Muscle of leg (tissue), 16 donors: ENCODE measurements at places on chromosomes 7 and 10. TPM values are rescaled to one million over a fixed set of nuclear protein-coding genes. Genes with fewer than 3 reads are reported as not detected.

The FXYD4 gene
- total RNA-seq: 0.44 TPM

The HOXA5 gene
- total RNA-seq: 9.4 TPM

The NUTM2D gene
- total RNA-seq: 5.7 TPM

The SFRP4 gene
- 55.4 TPM for total RNA-seq

The FRMD4A gene
- total RNA-seq: 29.1 TPM

GRCh38 chr7:65809259-65809981 is 63.5 kb upstream of the VKORC1L1 start:
- no peak for DNase-seq

GRCh38 chr10:10600004-10600403 is 417.7 kb upstream of the CELF2 start:
- no peak for DNase-seq

DNA sequence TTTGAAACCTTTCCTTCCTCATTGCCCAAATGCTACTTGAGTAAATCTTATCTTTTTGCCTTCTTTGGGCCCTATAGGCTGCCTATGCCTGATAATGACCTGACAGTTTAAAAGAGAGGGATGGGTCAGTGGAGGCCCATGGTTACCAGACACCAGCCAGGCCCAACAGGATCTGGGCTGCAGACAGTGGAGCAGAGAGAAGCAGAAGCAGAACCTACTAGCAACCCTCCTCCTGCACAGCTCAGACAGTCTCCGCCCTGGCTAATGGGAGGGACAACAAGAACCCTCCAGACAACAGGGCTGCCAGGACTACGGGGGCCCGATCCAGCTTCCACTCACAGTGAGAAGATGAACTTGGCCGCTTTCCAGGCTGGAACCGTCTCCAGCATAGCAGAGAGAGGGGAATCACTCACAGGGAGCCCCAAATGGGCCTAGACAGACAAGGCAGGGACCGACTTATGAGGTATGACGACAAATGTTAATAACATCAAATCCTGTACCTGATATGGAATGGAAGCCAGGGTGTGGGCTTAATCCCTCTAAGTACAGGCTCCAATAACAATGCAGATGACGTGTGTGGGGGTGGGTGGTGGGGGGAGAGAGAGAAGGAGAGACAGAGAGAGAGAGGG is 31.7 kb upstream of the DGKI start:
- peak; percentile 97 for DNase-seq

- DNase-seq: no peak
Observed at GRCh38 chr7:108557617-108558016, 11.9 kb downstream of the THAP5 start.

DNA sequence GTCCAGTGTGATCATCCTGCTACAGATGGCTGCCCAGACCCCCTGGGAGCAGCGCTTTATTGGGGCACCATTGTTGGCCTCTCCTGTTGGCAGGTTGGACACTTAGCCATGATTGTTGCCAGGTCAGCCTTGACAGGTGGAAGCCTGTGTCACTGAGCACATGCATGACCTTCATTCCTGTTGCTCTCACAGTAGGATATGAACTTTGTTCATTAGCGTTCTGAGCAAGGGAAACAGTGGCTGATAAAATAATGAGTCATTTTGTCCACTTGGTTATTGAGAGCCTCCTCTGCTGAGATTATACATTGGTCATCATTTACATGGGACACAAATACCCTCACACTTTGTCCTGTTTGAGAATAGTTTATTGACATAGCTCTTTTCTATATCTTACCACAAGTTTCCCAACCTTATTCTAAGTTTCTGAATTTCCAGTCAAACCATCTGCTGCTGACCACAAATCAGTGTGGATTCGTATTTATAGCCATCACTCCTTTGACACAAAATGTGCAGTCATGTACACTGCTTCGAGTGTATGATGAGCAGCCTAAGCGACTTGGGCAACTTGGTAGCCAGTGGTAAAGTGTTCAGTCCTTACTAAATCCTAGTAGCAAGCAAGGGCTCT is 102.6 kb downstream of the TPST1 start:
- no peak for DNase-seq

DNA sequence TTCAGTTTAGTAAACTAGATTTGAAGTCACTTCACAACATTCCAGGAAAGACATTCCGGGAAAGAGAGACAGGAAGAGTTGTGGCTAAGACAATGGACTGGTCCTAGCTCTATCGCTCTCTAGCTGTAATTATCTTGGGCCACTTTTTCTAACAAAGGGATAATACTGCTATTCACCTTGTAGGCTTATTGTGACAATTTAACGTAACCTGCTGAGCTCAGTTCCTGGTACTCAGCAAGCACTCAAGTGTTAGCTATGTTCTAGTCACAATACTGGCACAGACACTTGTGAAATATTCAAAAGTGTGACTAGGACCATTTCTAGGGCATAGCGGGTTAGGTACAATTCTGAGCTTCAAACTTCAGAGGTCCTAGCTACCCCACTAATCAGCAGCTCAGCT is 12.0 kb upstream of the NRCAM start:
- DNase-seq: no peak

- DNase-seq: no peak
Observed at GRCh38 chr7:25103773-25104172, 21.3 kb downstream of the CYCS start.

DNA sequence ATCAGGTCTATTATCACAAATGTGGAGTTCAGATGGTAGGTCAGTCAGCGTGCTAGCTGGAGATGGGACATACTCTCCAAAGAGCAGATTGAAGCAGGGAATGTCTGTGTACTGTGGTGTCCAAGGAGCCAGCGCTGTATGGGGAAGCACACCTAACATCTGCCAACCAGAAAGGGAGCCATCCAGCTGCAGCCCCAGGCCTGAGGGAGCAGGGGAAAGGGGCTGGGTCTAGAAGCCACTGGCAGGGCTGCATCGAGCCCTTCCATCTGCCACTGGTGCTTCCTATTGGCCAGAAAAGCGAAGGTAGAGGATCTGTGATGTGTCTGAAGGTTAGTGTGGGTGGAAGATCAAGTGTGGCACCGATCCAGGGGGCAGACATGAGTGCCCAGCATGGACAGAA is 8.0 kb upstream of the RAMP3 start:
- DNase-seq: no peak

DNA sequence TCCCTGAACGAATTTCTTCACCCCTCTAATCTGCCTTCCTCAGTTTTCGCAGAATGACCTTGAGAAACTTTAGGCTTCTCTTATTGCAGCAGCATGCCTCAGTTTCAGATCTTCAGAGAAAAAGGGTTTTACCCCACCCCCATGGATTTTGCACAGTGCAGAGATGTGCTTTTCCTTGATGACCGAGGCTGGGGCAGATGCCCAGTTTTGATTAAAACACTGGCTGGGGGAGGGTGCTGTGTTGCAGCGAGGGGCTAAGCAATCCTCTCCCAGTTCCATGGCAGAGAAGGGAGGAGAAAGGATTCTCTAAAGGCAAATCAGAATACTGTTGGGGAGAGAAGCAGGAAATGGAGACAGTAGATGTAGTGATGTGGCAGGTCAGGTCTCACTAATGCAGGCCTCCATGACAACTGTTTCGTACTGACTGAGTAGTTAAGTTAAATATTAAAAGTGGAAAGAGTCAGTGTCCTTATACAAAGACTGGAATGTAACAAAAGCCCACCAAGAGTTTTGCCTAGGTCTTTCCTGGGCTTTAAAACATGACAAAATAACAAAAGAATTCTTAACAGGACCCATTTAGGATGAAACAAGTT is 50.8 kb upstream of the PDZD8 start:
- DNase-seq: no peak

GRCh38 chr10:79488336-79488735 is 24.0 kb upstream of the EIF5AL1 start:
- peak; percentile 85 for DNase-seq

DNA sequence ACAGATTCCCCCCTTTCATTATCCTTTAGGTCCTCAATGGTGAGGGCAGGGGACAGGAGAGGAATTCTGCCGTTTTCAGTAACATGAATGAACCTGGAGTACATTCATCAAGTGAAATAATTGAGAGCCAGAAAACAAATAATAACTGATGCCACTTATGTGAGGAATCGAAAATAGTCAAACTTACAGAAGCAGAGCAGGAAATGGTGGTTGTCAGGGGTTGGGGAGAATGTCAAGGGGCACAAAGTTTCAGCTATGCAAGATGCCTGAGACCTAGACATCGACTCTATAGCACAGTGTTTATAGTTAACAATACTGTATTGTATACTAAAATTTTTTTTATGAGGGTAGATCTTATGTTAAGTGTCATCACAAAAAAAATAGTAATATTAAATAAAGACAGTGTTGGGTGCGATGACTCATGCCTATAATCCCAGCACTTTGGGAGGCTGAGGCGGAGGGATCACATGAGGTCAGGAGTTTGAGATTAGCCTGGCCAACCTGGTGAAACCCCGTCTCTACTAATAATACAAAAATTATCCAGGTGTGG is 1219.8 kb downstream of the GATA3 start:
- DNase-seq: no peak

DNA sequence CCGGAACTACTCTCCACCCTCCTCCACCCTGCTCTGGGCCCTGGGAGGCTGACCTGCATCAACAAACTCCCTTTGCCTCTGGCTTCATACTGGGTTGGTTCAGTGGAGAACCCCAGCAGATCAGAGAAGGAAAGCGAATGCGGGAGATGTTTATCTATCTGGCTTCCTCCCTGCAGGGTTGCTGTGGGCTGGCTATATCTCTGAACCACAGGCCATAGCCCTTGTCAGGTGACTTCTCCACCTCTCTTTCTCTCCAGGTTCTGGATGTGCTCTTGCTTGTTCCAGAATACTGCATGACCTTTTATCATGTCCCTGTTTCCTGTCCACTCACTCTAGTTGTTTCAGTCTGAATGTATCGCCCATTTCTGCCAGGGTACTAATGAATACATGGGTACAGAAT is 51.7 kb upstream of the IFRD1 start:
- DNase-seq: no peak

- DNase-seq: no peak
Observed at GRCh38 chr10:23037152-23037551, 58.2 kb upstream of the MSRB2 start.

- DNase-seq: no peak
Observed at GRCh38 chr7:107185716-107186115, 16.9 kb downstream of the HBP1 start.

DNA sequence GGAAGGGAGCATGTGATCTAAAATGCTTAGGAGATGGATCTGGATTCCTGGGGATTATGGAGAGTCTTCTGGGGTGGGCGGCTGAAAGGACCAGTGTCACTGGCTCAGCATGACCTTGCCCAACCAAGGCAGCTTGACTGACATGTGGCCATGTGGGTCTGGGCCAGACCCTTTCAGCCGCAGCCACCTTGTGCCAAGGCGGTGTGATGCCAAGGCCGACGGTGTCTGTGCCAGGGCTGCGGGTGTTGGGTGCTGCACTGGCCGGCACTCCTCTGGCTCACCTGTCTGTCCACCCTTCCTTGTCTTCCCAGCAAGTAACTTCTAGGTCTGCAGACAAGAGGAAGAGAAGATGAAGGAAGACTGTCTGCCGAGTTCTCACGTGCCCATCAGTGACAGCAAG is 8.8 kb downstream of the DEPP1 start:
- DNase-seq: no peak

DNA sequence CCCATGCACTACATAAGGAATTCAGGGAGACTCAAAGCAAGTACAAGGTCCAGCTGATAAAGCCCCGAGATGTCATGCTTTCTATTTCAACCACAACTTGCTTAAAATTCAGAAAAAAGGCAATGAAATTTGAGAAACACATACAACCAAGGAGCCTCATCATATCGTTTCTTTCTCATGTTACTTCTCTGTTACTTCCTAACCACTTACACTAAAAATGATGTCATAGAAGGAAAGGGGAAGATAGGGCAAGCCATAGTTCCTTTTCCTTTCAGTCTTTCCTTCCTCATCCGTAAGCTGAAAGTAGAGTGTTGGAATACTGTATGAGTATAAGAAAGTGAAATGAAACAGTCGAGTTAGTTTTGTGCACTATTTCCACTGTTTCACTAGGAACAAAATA is 27.9 kb upstream of the CDK14 start:
- DNase-seq: no peak

- no peak for DNase-seq
Observed at GRCh38 chr7:18018296-18019215, 9.1 kb downstream of the PRPS1L1 start.

DNA sequence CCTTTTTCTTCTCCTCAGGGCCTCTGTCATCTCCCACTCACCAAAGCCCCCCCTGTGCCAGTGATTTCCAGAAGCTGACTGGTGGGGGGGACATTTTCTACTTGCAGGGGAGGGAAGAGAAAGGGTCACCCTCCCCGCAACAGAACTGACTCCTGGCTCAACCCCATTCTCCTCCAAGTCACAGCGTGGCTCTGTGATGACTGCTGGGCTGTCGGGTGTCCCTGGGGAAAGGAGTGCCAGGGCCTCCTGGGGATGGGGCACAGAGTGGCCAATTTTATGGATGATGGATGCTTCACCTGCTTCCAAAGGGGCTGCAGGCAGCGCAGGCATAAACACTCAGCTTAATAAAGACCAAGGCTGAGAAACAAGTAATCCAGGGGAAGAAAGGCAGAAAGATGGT is 523.0 kb downstream of the PTPRN2 start:
- DNase-seq: no peak

DNA sequence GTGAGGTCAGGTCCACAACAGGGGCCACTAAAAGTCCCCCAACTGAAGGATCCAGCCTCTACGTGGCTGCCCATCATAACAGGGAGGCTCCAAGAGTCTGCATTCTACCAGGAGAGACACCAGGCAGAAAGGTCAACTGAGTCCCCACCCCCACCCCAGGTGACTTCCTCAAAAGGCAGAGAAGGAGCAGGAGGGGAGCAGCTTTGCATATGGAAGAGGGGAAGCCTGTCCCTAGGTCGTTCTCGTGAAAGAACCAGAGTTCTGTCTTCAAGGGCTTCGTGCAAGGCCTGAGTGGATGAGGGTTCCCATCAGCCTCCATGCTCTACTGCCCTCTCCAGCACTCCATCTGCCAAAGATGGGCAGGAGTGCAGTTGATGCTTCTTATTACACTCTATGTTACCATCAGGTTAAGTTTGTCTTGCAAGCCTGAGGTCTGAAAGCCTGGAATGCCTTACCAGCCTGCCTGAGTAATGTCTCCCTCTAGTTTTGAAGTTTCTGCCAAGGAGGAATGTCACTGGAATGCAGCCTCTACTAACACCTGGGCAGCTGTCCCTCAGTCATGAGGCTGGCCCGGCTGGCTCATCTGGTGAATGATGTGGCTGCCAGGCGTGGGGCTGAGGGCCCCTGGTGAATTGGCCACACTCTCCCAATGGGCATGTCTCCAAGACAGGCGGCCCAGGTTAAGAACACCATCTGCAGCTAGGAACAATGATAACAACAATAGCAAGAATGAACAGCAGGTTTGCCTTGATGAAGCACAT is 54.3 kb upstream of the SMNDC1 start:
- peak; percentile 36 for DNase-seq
